ENCODE measurements at places on chromosomes 13 and 19.

DNA sequence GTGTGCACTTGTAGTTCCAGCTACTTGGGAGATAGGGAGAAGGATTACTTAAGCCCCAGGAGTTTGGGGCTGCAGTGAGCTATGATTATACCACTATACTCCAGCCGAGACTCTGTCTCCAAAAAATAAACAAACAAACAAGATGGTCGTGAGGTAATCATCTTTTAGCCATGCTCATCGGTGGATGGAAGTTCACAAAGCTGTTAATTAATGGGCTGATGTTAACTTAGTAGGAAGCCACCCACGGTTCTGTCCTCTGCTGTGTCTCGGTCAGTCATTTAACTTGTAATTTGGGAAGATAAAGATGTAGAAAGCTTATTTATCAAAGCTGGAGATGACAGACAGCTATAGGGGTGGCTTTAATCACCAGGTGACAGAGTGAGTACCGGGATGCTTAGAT is 64.9 kb downstream of the ARHGEF18 start:
- DNase-seq, result no peak

- no peak for DNase-seq
These were observed 6.6 kb downstream of the FSTL3 start for GRCh38 chr19:682678-683320.

GRCh38 chr13:96958286-96958891 is 35.9 kb downstream of the OXGR1 start:
- peak; percentile 44 for DNase-seq

- peak; percentile 80 for DNase-seq
These were observed 63.9 kb downstream of the LATS2 start for GRCh38 chr13:20997301-20998161.

GRCh38 chr13:98827449-98827848 is 75.0 kb upstream of the SLC15A1 start:
- no peak for DNase-seq
